ENCODE measurements at places on chromosomes 2 and 18.

- no peak for DNase-seq
These were observed 185.4 kb downstream of the SNTG2 start for GRCh38 chr2:1136067-1136466.

GRCh38 chr2:101766871-101767739 is 69.6 kb downstream of the MAP4K4 start:
- no peak for DNase-seq

- no peak for DNase-seq
These were observed 113.4 kb downstream of the EIPR1 start for GRCh38 chr2:3264010-3264744.

GRCh38 chr2:126145752-126146151 is 510.2 kb upstream of the GYPC start:
- no peak for DNase-seq

GRCh38 chr2:204726831-204727230 is 181.6 kb downstream of the PARD3B start:
- no peak for DNase-seq

GRCh38 chr2:11754700-11755015 is 8.2 kb downstream of the LPIN1 start:
- DNase-seq = no peak

DNA sequence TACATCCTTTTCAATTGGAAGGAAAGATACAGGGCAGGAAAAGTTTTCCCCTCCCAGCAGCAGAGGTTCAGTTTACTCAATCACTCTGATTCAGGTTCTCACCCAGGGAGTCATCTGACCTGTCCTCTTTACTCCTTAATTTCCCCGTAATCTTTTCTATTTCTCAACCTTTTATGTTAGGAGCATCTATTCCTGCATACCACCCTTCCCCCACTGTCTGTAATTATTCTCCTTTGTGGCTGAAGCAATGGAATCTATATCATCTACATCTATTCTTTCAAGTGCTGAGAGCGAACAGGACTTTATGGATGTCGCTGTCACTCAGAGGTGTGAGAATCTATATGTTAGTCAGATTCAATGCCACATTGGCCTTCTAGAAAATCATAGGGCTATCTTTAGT is 175.2 kb downstream of the NOL4 start:
- no peak for DNase-seq

- no peak for DNase-seq
These were observed 8.4 kb downstream of the SP5 start for GRCh38 chr2:170723446-170723958.

Data from HCT116 (cell line).